Left renal pelvis (tissue), 4 donors: ENCODE measurements at places on chromosomes 12 and 14.
A peak's percentile ranks its signal among the peaks of the same experiment; 100 is the strongest.

DNA sequence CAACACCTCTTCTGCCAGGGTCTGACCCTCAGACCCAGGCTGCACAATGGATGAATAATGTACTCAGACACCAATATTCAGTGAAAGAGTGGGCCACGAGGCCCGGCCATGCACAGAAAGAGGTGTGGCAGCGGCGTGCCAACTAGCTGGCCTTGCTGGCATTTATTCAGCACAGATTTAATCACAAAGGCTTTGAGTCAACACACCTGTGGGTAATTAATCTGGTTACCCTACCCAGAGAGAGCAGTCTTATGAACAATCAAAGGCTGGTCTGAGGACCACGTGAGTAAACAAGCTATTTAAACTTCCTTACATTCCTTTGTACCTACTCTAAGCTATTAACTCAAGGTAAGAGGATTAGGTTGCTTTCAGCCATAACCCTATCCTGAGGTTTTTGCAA is 324.8 kb downstream of the C12orf50 start:
- no peak for DNase-seq

DNA sequence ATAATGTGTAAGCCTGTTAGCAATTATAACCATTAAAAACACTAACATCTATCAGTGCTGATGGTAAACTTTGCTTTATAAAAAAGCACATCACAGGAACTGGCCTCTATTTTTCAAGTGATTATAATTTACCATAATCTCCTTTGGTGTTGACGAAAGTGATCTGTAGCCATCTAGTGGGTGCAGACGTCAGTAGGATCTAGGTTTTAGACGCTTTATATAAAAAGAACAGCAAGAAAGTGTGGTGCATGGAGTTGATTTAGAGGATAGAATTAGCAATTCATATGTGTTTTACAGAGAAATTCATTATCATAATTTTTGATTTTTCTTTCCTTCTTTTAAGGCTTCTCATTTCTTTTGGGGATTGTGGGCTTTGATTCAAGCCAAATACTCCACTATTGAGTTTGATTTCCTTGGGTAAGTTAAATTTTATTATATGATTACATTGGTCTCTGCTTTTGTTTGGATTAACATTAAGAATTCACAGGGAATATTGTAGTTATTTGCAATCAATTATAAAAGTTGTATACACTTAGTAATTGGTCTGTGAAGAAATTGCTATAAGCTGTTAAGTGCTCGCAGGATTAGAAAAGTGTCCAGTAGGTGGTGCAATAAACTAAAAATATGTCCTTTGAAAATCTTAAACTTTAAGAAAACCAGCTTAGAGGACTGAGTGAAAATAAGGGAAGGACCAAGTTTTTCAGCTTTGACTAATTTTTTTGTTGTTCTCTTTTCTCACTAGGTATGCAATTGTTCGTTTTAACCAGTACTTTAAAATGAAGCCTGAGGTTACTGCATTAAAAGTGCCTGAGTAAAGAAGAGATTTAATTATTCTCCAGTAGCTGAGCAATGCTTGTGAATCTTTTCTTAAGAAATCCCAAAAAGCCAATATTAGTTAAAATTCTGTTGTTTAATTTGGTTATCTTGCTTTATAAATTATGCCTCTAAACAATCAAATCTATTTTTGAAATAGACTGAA is 59.5 kb downstream of the ETNK1 start:
- DNase-seq: no peak

DNA sequence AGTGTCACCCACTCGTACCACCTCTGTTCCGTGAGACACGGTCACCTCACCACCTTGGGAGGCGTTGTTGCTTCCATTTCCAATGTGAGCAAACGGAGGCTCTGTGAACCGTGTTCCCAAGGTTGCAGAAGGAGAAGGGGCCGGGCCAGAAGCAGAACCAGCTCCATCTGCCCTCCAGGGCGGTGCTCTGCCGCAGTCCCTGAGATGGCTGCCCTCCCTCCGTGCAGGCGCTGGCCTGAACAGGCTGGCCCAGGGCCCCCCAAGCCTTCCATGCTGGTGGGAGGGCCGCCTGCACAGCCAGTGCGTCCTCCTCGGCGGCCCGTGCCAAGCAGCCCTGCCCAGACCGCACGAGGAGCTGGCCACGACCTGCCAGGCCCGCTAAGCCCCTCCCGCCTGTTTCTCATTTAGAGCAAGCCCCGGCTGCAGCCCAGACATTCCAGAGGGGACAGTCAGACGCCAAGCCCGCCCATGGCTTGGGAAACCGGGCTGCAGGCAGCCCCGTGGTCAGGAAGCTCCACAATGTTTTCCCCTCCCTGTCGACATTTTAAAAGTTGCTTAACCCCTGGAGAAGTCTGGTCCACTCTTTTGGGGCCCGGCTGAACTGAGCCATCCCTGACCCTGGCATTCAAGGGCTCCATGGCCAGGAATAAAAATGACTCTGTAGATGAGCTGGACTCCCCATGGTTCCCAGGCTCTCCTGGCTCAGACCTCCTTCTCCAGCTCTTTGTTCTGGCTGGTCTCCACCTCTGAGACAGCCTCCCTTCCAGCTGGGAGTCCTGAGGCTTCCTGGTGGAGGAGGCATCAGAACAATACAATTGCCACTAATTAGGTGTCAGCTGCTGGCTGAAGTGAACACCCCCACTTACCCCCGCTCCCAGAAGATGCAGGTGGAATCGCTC is 236.0 kb downstream of the BCL11B start:
- peak; percentile 39 for DNase-seq

GRCh38 chr14:95061317-95062093 is 95.8 kb downstream of the DICER1 start:
- no peak for DNase-seq

DNA sequence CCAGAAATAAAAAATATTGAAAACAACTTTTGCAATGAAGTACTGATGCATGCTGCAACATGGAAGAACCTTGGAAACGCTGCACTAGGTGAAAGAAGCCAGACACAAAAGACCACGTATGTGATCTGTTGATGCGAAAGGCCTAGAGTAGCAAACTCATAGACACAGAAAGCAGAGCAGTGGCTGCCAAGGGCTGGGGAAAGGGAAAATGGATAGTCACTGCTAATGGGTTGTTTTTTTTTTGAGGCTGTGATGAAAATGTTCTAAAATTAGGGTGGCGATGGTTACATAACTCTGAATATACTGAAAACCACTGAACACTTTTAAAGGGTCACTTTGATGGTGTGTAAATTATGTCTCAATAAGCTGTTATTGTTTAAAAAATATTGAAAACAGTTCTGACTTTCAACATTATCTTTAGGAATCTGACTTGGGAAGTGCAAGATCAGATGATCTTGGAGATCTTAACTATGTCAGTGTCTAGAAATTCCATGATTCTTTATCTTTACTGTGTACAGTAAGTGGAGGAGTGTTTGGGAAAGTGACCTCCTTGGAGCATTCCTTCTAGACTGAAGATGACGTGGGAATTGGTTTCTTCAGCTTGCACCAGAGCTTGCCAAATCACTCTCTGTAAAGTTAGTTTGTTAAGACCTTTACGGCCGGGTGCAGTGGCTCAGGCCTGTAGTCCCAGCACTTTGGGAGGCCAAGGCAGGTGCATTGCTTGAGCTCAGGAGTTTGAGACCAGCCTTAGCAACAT is 12.4 kb downstream of the MLXIP start:
- no peak for DNase-seq

- DNase-seq: no peak
Observed at GRCh38 chr12:42325326-42325652, 605 bp downstream of the ZCRB1 start.

DNA sequence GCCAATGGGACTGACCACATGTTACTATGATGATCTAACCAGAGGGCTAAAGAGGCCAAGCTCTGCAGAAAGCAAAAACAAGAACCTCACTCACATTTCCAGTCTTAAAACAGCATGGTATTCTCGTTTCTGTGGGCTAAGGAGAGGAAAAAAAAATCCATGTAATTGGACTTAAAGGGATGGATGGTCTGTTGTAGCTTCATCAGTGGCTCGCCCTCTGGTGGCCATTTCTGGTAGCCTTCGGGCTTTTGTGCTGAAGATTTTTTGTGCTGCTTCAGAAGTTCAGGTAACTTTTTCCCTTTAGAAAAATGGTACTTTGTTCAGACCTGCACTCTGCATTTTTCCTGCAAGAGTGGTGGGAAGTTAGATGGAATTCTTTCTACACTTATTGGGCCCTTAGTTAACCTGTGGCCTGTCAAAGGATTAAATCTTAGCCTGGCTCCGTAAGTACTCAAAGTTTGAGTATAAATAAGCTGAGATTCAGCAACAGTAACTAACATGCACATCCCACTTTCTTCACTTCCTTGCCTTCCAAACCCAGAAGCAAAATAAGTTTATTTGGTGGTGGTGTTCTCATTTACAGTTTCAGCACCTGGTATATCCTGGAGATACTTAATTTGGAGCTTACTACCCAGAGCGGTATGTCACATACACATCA is 22.3 kb downstream of the DCAF4 start:
- DNase-seq: no peak

- no peak for DNase-seq
Observed at GRCh38 chr14:80982711-80983110, 27.3 kb downstream of the TSHR start.

- no peak for DNase-seq
Observed at GRCh38 chr14:22174412-22175277, 414.4 kb downstream of the DAD1 start.

- DNase-seq: no peak
Observed at GRCh38 chr14:36717363-36717762, 55.7 kb downstream of the PAX9 start.

- DNase-seq: no peak
Observed at GRCh38 chr12:7180685-7181084, 8.8 kb upstream of the PEX5 start.

DNA sequence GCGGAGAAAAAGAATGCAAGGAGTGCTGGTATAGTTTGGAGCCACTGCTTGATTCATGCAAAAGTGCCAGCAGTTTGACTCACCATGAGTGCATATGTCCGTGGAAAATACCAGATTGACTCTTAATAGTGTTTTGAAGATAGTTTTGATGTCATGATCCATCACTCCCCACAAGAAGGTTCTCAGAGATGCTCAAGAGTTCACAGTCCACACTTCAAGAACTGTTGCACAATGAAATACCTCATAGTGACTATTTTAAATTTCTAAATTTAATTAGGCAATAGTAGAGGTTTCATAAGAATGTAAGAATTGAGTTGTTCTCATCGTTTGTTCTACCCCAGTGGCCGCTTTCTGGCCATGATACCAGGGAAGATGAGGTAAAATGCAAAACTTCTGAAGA is 286.6 kb upstream of the RGS6 start:
- no peak for DNase-seq

- DNase-seq: no peak
Observed at GRCh38 chr14:83734431-83734830, 1795.5 kb upstream of the FLRT2 start.

- DNase-seq: peak; percentile 72
Observed at GRCh38 chr14:67269298-67270060, 28.2 kb downstream of the PALS1 start.

GRCh38 chr12:20572451-20572850 is 122.7 kb upstream of the SLCO1C1 start:
- no peak for DNase-seq

- no peak for DNase-seq
Observed at GRCh38 chr12:27851311-27851710, 71.3 kb upstream of the MANSC4 start.

GRCh38 chr12:124026755-124027745 is 54.0 kb downstream of the ZNF664 start:
- no peak for DNase-seq

DNA sequence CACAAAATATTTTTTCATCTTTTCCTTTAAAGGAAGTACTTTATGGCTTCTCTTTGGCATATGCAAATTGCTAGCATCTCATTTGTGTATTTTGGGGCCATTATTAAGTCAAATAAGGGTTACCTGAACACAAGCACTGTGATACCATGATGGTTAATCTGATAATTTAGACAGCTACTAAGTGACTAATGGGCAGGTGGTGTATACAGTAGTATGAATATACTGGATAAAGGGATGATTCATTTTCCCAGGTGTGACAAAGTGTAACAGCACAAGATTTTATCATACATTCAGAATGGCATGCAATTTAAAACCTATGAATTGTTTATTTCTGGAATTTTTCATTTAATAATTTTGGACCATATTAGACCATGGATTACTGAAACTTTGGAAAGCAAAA is 27.2 kb upstream of the ANO4 start:
- DNase-seq: no peak

- no peak for DNase-seq
Observed at GRCh38 chr12:114945351-114945750, 261.4 kb upstream of the TBX3 start.

GRCh38 chr14:20809917-20810316 is 7.3 kb upstream of the RNASE1 start:
- no peak for DNase-seq
